ENCODE measurements at places on chromosomes 7 and 10.

GRCh38 chr10:427761-428519 is 261.5 kb downstream of the DIP2C start:
- DNase-seq: no peak

- DNase-seq: no peak
Measured at GRCh38 chr7:101140746-101141382, 13.4 kb upstream of the AP1S1 start.

DNA sequence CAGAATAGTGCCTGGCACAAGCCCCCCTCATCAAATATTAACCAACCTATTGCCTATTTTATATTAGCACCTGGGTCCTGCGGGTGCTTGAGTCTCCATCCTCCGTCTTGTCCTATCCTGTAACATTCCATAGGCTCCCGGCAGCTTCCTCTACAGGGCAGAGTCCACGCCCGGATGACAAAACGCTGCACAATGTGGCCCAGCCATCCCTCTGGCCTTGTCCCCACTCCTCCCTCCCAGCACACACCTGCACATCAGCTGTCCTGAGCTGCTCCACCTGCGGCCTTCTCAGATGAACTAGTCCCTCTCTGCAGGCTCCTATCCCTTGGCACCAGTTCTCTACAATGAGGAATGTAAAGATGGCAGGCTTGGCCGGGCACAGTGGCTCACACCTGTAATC is 153.5 kb upstream of the PDE1C start:
- no peak for DNase-seq

- no peak for DNase-seq
Measured at GRCh38 chr10:84087202-84087601, 52.1 kb upstream of the GHITM start.

- DNase-seq: no peak
Measured at GRCh38 chr10:24901686-24902399, 50.6 kb downstream of the PRTFDC1 start.

DNA sequence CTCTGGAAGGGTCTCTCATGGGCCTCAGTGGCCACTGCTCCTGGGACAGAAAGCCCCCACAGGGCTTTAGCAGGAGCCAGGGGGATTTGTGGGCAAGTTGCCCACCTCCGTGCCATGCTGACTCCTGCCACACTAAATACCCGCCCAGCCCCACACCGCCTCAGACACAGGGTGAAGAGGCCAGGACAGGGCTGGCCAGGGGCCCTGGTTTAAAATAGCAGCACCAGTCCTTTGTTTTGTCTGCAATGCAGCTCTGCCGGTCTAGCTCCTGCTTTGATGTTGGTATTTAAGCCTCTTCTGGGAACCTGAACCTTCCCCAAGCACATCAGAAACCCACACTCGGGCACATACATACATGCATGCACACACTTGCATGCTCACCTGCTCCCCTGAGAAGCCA is 14.4 kb upstream of the TNRC18 start:
- DNase-seq: no peak

- no peak for DNase-seq
Measured at GRCh38 chr10:29023678-29024077, 265.2 kb upstream of the LYZL1 start.

DNA sequence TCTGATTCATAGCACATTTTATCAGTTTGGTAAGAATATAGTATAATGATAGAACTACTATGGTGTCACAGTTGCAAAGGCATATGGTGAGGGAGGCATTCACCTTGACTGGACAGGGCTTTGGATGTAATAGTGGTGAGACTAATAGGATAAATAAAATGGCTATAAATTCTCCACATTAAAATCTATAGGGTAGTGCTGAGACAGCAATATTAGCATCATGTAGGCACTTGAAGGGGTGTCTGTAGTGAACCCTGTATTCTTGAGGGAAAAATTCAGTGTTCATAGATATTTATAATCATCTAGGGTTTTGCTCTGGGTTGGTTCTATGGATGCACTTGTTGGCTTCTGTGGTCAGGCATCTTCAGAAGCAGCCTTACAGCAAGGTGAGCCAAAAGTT is 59.3 kb upstream of the ICA1 start:
- DNase-seq: no peak

GRCh38 chr10:104446151-104446550 is 92.5 kb downstream of the CFAP58 start:
- DNase-seq: no peak

- peak; percentile 27 for DNase-seq
Measured at GRCh38 chr10:133324198-133324792, 12.4 kb downstream of the CALY start.

- no peak for DNase-seq
Measured at GRCh38 chr7:79176859-79177477, 276.5 kb downstream of the MAGI2 start.

- DNase-seq: no peak
Measured at GRCh38 chr7:123823898-123824753, 20.8 kb upstream of the HYAL4 start.

- DNase-seq: no peak
Measured at GRCh38 chr7:96089511-96089910, 232.4 kb downstream of the SLC25A13 start.

- no peak for DNase-seq
Measured at GRCh38 chr7:129550693-129551360, 48.5 kb downstream of the SMKR1 start.

DNA sequence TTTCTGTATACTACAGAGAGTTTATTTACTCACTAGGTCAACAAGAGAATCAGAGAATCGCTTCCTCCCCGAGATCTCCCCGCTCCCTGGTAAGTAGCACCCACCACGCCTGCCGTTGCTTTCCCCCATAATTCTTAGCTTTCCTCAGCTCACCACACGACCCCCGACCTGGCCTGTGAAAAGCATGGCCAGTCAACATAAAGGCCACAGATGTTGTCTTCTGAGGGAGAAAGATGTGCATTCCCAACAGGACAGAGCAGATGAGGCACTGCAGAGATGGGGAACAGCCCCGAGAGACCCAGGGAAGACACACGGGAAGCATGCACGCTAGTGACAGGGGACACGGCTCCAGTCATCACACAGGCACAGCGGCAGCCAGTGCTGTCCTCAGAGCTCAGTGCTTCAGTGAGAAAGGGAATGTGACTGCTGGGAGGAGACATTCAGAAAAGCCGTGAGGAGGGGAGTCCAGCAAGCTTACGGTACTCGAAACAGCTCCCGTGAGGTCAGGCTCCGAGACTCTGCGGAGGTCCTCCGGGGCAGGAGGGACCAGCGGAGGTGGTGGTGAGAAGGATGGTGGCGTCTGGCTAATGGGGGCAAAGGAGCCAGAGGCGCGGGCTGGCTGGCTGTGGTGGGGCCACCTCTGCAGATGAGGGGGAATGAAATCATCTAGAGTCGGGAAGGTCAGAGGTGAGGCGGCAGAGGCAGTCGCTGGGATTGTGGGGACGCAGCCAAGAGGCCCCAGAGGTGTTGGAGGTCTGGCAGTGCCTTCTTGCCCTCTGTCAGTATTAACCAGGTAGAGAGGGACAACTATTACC is 123.4 kb upstream of the PDLIM1 start:
- no peak for DNase-seq

DNA sequence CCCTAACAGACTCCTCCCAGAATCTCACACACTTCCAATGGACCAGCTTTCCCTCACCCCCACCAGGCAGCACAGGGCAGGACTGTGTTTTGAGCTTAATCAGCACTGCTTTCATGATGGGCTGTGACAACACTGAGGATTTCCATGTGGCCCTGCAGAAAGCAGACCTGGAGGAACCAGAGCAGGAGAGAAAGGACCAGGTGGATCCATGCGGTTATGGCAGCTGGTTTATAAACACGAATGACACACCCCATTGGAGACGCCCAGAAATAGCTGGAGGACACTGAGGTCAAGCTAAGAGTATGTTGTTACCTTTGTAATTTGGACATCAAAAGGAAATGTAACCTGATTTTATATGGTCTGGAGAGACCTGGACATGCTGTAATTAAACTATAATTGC is 31.7 kb upstream of the HERPUD2 start:
- DNase-seq: no peak

DNA sequence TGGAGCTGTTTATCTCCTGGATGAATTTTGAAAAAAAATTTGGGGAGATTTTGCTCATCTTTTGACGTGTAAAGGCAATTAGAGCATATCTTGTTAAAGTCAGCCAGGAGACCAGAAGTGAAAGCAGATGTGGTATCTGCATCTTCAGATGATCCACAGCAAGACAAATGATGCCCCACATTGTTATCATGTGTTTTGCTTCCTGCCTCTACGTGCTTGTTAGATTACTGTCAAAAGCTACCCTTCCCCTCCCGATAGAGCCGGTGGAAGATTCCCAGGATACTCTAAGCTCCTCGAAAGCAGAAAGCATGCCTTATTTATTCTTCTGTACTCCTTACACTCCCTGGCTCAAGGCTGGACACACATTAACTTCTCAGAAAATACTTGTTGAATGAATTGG is 12.9 kb downstream of the COL17A1 start:
- no peak for DNase-seq

- DNase-seq: no peak
Measured at GRCh38 chr7:154178895-154179294, 126.7 kb downstream of the DPP6 start.

GRCh38 chr10:122659651-122660050 is 40.0 kb downstream of the C10orf120 start:
- DNase-seq: no peak

- no peak for DNase-seq
Measured at GRCh38 chr10:31118556-31118955, 86.9 kb upstream of the ZNF438 start.

Measured in inflammatory macrophage (primary cell).